Activated CD4-positive, CD25-positive, alpha-beta regulatory T cell (primary cell): ENCODE measurements at places on chromosomes 12 and 14.

GRCh38 chr14:92039063-92039718, 668 bp downstream of the TRIP11 start:
- DNase-seq = no peak

DNA sequence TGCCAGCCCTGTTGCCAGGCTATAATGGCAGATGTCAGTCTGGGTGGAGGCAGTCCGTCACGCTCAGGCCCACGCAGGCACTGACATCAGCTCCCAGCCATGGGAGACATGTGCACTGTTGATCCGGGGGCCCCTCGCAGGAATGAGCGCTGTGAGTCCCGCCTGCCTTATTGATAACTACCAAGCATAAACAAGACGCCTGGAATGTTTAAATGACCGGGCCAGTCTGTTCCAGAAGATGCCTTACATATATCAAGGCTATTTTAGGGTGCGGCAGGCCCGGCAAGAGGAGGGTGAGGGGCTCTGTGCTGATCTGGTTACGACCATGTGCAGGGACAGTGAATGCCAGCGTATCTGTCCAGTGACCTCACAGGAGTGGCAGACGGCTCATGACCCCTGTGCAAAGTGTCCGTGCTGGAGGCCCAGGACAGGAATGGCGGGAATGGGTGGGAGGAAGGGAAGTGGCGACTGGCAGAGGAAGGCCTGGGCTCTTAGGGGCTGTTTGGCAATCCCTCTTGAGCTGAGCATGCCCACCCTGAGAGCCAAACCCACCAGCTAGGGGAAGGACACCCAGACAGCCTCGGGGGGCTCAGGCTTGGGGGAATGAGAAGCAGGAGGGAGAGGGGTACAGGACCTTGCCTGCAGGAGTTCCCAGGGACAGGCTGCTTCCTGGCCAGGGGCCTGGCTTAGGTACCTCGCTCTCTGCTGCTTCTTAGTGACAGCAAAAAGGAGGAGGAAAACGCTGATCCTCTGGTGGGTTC, 49.3 kb downstream of the DLK1 start:
- no peak for DNase-seq

DNA sequence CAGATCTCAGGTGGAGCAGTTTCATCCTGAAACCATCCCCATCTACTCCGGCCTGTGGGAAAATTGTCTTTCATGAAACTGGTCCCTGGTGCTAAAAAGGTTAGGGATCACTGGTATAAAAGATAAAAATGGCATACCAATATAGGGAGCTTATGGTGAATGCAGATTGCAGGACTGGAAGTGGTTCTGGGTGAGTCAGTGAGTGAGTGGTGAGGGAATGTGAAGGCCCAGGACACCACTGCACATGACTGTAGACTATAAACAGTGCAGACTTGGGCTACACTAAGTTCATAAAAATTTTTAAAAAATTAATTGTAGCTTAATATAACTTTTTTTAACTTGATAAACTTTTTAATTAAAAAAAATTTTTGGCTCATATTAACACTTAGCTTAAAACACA, 67.0 kb upstream of the RD3L start:
- no peak for DNase-seq

DNA sequence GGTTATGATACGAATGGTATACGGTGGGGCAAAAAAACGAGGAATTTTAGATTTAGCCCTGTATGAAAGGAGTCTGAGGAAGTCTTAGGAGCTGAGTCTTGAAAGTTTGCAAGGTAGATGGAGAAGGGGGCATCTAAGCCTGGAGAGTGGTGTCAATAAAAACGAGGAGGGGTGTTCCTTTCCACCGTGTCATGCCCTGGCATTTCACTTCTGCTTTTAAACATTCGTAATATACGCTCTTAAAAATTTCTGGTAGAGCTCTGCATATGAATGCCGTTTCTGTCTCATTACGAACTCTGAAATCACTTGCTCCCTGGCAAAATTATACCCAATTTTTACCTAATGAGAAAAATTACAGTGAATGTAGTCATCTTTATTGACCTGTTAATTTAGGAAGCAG, 170.2 kb downstream of the ERC1 start:
- DNase-seq = no peak

GRCh38 chr14:105051182-105052109, 13.8 kb downstream of the GPR132 start:
- no peak for DNase-seq

DNA sequence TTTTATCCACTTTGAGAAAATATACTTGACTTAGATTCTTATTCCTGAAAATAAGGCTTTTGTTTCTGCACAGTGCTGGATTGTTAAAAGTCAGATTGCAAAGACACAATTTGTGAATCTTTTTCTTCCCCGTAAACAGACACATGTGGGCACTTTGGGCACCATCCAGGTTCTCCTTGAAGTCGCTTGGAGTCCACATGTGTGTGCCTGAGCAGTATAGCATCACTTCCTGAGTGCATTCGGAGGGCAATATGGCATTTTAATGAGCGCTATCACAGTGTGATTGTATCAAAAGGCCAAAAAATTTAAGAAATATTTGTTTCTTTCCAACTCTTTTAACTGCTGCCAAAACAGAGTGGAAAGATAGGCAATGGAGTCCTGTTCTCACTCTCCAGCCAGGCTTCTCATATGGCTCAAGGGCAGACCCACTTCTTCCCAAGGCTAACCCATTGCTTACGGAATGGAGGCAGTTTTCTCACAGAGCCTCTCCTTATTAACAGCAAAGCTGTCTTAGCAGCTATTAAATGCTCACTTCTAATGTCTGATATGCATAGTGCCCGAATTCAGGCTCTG, 397.1 kb downstream of the EGLN3 start:
- DNase-seq = no peak

- DNase-seq = peak; percentile 43
Observed at GRCh38 chr12:19440019-19440858, 947 bp downstream of the AEBP2 start.

DNA sequence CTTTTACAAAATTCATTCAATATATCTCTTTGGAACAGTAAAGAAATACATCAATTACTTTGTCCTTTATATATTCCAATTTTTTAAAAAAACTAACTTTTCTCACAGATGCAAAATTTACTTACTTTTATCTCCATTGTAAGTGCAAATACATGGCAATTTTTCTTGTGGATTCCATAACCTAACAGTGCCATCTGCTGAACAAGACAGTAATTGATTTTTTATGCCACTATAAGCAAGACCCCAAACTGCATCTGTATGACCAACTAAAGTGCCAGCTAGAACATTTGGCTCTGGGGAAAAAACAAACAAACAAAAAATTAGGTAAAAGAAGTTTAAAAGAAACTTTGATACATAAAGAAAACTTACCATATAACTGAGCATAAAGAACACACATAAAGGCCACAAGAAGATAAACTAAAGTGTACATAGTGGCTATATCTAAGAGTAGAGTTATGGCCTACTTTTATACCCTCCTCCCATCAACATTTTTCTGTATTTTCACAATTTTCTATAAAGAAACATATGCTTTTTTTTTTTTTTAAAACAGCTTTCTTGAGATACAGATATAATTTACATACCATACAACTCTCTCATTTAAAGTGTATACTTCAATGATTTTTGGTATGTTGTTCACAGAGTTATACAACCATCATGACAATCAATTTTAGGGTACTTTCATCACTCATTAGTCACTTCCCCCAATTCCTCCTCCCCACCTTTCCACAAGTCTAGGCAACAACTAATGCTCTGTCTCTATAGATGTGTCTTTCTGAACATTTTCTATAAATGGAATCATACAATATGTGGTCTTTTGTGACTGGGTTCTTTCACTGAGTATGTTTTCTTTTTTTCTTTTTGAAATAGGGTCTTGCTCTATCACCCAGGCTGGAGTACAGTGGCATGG, 32.6 kb downstream of the COCH start:
- no peak for DNase-seq

- no peak for DNase-seq
Observed at GRCh38 chr14:73027546-73027945, 640 bp upstream of the ZFYVE1 start.

- no peak for DNase-seq
Observed at GRCh38 chr14:55764784-55765183, 184.8 kb downstream of the KTN1 start.

DNA sequence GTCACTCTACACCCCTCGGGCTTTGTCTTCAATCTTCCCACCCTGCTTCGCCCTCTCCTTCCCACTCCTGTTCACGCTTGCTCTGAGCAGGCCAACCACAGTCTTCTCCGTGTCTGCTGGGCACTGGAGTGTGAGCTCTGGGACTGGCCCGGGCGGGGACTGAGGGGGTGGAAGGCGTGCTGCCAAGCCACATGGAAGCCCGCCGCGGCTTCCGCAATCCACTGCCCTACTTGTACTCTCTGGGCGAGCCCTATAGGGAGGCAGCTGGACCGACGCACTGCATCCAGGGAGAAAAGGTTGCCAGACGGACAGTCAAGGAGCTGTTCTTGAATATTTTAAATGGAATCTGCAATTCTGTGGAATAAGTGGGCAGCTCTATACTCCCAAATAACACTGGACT, 24.8 kb downstream of the GOLGA3 start:
- DNase-seq = no peak

DNA sequence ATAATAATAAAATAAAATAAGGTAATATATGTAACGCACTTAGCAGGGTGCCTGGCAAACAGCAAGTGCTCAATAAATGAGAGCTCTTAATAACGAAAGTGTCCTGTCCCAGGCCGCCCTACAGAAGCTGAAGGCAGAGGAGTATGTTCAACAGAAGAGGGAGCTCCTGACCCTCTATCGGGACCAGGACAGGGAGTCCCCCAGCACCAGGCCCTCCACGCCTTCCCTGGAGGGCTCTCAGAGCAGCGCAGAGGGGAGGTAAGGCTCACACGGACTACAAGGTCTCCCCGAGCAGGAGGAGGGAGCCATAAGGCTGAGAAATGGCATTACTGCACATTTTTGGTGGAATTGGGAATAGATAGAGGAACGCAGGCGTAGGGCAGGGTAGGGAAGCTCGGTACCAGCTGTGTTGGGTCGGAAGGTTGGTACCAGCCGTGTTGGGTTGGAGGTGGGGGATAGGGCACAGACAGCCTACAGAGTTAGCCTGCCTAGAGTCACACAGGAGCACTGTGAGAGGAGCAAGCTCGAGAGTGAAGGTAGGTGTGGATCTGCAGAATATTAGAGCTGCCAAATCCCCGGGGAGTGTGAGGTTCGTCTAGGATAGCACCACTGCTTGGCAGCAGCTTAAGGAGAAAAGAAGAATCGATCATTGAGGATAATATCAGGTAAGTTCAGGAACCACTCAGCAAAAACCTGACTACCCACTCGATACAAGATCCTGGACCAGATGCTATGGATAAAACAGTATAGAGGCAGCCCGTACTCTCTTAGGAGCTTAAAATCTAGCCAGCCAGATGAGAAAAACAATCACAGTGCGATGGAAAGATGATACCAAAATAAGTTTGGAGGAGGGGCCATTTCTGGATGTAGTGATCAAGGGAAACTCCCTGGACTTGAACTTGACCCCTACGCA, 15.3 kb downstream of the TNFRSF1A start:
- no peak for DNase-seq

DNA sequence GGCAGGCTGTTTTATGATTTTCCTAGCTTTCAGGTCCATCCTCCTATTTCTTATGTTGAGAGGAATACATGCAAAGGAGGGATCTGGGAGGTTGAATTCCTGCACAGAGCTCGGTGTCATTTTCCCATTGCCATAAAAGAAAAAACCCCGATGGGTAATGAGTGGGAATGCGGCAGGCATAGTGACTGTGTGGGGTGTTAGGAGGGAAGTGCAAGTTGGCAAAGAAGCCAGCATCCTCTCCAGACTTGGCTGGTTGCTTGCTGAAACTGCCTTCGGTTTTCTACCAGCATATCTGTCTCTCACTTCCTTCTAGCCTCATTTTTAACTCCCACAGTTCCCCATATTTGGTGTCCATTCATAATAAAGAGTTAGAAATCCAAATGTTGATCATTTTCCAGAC, 1046.1 kb downstream of the SLC6A15 start:
- DNase-seq = no peak

GRCh38 chr14:49303946-49304516, 282.1 kb downstream of the RPS29 start:
- no peak for DNase-seq

DNA sequence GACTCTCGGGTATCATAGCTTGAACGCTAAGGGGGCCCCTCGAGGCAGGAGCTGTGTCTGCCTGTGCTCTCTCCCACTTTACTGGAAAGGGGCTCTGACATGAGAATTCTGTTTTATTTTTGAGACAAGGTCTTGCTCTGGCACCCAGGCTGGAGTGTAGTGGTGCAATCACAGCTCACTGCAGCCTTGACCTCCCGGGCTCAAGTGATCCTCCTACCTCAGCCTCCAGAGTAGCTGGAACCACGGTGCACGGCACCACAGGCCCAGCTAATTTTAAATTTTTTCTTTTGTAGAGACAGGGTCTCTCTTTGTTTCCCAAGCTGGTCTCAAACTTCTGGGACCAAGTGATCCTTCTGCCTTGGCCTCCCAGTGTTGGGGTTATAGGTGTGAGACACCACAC, 77.7 kb downstream of the PAPOLA start:
- no peak for DNase-seq
